ENCODE measurements at places on chromosomes 7 and 10.

- DNase-seq, result no peak
Measured at GRCh38 chr10:112280205-112280921, 2.8 kb upstream of the TECTB start.

- DNase-seq, result no peak
Measured at GRCh38 chr7:140752533-140752932, 56.0 kb downstream of the NDUFB2 start.

DNA sequence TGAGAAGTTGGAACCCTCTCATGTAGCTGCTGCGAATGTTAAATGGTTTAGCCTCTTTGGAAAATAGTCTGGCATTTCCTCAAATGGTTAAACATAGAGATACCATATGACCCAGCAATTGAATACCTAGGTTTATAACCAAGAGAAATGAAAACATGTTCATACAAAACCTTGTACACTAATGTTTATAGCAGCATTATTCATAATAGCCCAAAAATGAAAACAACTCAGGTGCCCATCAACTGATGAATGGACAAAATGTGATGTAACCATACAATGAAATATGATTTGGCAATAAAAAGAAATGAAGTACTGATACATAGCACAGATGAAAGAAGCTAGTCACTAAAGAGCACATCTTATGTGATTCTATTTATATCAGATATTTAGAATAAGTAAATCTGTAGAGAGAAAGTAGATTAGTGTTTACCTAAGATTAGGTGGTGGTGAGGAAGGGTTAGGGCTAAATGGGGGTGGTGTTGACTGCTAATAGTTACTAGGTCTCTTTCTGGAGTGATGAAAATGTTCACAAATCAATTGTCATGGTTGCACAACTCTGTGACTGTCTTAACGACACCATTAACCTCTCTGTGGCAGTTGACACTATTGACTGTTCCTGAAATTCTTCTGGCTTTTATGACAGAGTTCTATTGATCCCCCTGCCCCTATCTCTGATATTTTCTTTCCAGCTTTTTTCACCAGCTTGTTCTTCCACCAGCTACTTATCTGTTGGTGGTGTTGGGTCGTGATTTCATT, 35.2 kb downstream of the VCL start:
- DNase-seq, result no peak

- DNase-seq, result no peak
Measured at GRCh38 chr10:3803927-3804741, 19.1 kb upstream of the KLF6 start.

DNA sequence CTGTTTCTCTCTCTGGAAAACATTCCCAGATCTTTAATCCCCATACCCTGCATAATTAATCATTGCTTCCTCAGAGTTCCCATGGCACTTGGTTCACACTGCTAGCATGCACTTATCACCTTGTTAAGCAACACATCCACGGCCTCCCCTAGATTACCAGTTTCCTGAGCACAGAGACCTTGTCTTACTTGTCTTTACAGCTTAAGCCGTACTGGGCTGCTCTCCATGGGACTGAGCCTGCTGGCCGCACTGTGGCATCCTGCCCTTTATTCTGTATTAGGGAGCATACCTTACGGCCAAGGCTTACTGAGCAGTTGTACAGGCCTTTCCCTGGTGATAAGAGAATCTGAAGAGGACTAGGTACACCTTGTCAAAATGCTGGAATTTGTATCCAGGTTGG, 190.2 kb downstream of the REEP3 start:
- DNase-seq, result no peak

DNA sequence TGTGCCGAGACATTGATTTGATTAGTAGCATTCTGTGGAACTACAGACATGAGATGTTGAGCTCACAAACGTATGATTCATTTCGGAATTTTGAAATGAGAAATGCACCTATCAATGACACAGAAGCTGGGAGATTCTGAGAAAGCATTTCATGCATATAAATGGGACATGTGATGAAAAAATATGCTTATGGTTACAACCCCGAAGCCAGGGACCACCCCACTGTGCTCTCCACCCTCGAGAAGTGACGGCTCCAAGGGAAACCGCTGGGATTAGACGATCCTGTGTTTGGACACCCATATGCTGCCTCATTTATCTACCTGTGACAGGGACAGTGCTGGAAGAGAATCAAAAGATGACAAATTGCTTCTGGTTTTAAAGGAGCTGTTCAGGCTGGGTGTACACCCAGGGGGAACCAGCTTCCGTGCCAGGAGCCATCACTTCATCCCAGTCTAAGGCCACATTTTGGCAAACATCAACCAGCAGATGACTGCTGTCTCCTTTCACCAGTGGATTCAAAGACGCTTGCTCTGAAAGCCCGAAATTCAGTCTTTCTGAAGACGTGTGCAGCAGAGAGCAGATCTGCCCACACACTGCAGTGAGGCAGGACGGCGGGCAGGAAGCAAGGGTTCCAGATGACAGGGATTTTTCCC, 109.9 kb downstream of the ATXN7L1 start:
- DNase-seq, result no peak

- DNase-seq, result no peak
Measured at GRCh38 chr7:84668116-84668515, 473.5 kb upstream of the SEMA3A start.

DNA sequence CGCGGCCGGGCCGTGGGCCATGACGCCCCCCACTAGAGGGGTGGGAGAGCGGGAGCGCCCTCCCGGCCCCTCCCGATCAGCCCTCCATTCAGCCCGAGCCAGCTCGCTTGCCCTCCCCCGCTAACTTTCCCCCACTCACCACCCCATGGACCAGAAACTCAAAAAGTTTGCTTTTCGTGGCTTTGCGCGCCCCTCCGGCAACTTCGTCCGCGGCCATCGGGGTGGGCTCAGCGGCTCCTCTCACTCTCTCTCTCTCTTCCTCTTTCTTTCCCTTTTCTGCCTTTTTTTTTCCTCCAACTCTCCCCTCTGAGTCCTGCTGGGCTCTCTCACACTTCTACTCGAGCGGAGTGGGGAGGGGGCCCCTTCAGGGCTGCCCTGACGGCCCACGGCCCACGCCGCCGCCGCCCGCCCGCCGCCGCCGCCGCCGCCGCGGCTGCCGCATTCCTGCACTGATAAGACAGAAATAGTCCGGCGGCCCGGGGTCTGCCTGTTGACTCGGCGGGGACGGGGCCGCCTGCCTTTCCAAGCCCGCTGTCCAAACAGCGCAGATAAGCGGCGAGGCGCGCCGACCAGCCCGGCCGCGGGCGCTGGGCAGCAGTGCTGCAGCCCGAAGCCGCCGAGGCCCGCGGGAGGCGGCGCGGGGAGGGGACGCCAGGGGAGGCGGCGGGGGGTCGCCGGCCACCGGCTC, at the start of gene SMARCD3:
Gene SMARCD3 (minus strand): TSS at position 349 of the 688 bp plus-strand sequence. CDS start 132 bp downstream, at position 217.
- DNase-seq, result no peak

GRCh38 chr7:105797652-105798051, 78.7 kb downstream of the ATXN7L1 start:
- no peak for DNase-seq

GRCh38 chr10:71611131-71611530, 108.4 kb downstream of the C10orf105 start:
- no peak for DNase-seq

GRCh38 chr7:129147731-129148130, 3.2 kb downstream of the TSPAN33 start:
- no peak for DNase-seq

GRCh38 chr10:73818402-73818801, 7.0 kb upstream of the NDST2 start:
- DNase-seq, result no peak

DNA sequence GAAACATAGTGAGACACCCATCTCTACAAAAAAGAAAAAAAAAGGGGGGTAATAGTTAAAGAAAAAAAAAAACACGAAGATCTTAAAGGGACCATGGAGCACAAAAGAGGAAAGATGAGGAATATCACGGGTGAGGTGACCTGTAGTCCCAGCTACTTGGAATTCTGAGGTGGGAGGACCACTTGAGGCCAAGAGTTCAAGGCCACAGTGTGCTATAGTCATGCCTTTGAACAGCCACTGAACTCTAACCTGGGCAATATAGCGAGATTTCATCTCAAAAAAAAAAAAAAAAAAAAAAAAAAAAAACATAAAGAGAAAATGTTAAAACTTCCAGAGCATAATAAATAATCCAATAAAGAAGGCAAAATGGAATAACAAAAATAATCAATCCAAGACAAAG, 23.6 kb downstream of the AKR1D1 start:
- DNase-seq, result no peak

GRCh38 chr7:47256016-47256415, 325.9 kb downstream of the TNS3 start:
- DNase-seq, result no peak

- DNase-seq, result no peak
Measured at GRCh38 chr7:32415936-32416335, 74.2 kb downstream of the LSM5 start.

- no peak for DNase-seq
Measured at GRCh38 chr10:19556666-19557065, 259.6 kb upstream of the PLXDC2 start.

GRCh38 chr7:47093320-47094234, 488.3 kb downstream of the TNS3 start:
- DNase-seq, result no peak

GRCh38 chr10:26314265-26315013, 97.9 kb downstream of the GAD2 start:
- no peak for DNase-seq

GRCh38 chr10:25014579-25014978, 1.4 kb downstream of the ENKUR start:
- no peak for DNase-seq

DNA sequence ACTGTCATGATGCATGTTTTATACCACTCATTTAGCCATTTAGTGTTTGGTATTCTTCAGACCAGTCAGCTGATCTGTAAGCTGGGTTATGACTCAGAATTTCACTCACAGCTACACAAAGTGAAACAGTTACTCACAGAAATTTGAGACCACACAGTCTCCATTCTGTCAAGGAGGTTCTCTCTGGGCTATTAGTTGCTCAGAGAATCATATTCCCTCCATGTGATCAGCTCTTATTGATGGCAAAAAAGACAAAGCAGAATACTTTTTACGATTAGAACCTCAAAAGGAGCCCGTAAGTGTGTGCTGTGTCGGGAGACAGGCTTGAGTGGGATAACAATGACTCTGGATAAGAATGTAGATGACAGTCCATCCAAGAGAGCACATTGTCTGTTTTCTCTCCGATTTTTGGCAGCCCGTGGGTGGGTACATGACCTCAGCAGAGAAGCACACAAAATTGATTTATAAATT, 277.6 kb upstream of the SORCS1 start:
- no peak for DNase-seq

GRCh38 chr7:2052657-2053048, 180.1 kb downstream of the MAD1L1 start:
- DNase-seq, result no peak

DNA sequence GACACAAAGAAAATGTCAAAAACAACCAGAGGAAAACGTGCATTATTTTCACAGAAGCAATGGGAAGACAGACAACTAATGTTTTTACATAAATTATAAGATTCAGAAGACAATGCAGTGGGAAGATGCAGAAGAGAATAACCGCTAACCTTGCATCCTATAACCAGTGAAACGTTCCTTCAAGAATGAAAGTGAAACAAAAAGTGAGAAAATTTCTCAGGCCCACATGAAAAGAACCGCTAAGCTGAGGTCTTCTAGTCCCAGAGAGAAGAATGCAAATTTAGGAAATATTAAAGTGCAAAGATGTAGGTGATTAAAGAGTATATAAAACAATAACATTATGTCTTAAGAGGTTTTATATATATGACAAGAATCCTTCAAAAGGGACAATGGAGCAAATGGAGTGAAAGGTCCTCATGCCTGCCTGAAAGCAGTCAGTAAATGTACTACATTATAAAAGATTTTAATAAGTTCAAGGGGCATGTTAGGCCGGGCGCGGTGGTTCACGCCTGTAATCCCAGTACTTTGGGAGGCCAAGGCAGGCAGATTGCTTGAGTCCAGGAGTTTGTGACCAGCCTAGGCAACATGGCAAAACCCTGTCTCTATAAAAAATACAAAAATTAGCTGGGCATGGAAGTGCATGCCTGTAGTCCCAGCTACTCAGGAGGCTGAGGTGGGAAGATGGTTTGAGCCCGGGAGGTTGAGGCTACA, 43.1 kb upstream of the DDC start:
- DNase-seq, result no peak
